Central memory CD8-positive, alpha-beta T cell (primary cell): ENCODE measurements at places on chromosomes 5 and 9.

DNA sequence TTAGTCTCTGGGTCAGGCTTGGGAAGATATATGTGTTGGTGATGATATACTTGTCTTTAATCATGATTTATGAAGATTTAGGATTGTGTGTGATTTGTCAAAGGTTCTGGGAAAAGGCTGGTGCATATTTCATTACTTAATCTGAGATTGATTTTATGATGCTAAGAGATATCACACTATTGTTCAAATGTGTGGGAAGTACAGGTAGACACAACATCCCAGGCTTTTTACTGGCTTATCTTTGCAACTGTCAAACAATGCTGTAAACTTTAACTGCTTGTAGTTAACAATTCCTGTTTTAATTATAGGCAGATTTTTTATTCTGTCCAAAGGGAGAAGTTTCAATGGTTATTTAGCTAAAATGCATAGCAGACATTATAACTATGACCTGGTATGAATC is 23.9 kb downstream of the PBX3 start:
- peaks cover 11% of the 10 kb centered on the region for H3K4me1 ChIP-seq
- no peak overlapping the region for H3K4me3 ChIP-seq
- no peak for DNase-seq
- H3K36me3 ChIP-seq, result peaks cover under 1% of the 10 kb centered on the region
- no peaks in the 10 kb centered on the region for H3K27me3 ChIP-seq

GRCh38 chr5:116343961-116344360 is 230.7 kb downstream of the SEMA6A start:
- no peak overlapping the region for H3K4me3 ChIP-seq
- no peak overlapping the region for H3K27ac ChIP-seq
- no peaks in the 10 kb centered on the region for H3K4me1 ChIP-seq
- H3K27me3 ChIP-seq, result no peaks in the 10 kb centered on the region
- no peaks in the 10 kb centered on the region for H3K36me3 ChIP-seq

DNA sequence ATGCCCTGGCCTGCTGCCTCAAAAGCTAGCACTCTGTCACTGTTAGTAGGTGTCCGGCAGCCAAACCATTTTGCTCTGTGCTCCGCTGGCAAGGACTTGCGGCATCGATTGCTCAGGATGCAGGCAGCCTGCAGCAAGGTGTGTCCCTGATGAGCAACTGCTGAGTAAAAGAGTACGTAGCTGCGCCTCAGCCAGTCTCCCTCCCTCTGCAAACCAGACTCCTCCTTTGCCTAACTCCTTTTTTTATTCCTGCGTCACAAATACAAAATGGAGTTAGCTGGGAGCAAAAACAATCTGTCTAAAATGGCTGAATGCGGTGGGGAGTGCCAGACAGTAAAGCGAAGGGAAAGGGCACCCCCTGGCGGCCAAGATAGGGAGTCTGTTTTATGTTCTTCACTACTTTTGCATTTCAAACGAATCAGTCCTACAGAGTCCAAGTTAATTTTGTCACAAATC is 61.1 kb downstream of the DIAPH1 start:
- H3K36me3 ChIP-seq, result peaks cover 42% of the 10 kb centered on the region
- H3K4me3 ChIP-seq, result no peak overlapping the region
- DNase-seq, result peak; percentile 77

- H3K4me1 ChIP-seq, result peaks cover 24% of the 10 kb centered on the region
- H3K36me3 ChIP-seq, result peaks cover 34% of the 10 kb centered on the region
- H3K27ac ChIP-seq, result peak overlapping the region; percentile 97
- DNase-seq, result peak; percentile 43
- peak overlapping the region; percentile 86 for H3K4me3 ChIP-seq
Observed at GRCh38 chr5:137753691-137754187, 424 bp downstream of the HNRNPA0 start.

DNA sequence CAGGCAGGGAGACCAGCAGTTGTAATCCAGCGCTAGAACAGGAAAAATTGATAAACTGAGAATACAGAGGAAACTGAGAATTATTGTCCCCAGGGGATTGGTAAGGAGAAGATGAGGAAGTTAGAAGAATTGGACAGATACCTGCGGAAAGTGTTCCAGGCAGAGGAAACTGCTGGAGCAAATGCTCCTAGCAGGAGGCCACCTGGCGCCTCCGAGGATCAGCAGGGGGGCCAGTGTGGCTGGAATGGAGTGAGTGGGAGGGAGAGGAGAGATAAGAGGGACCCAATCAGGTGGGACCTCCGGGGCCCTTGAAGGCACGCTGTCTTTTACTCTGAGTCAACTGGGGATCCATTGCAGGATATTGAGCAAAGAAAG is 695 bp upstream of the ANXA6 start:
- peak overlapping the region; percentile 95 for H3K4me3 ChIP-seq
- H3K36me3 ChIP-seq, result peaks cover 16% of the 10 kb centered on the region
- H3K27ac ChIP-seq, result peak overlapping the region; percentile 94

DNA sequence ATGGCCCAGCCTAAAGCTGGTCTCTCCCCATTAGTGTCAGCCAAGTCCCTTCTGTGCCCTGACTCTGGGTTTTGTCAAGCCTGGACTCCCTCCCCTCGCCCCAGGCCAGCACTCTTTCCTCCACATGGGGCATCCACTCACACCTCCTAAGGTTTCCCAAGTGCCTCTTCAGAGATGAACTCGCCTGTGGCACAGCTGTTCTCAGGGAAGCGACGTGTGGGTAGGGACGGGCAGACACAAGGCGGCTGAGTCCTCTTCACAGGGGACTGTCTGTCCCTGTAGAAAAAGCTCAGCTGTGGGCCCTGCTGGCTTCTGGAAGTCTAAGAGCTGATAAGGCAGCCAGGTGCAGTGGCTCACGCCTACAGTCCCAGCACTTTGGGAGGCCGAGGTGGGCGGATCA is 78.5 kb downstream of the CACNA1B start:
- no peak overlapping the region for H3K4me3 ChIP-seq
- no peak overlapping the region for H3K27ac ChIP-seq
- no peaks in the 10 kb centered on the region for H3K36me3 ChIP-seq
- H3K4me1 ChIP-seq, result no peaks in the 10 kb centered on the region
- no peak for DNase-seq
- peaks cover 8% of the 10 kb centered on the region for H3K27me3 ChIP-seq
